DMS153 (cell line): ENCODE measurements at places on chromosomes 16 and 17.

GRCh38 chr17:71864755-71865154 lies 256.1 kb upstream of the SOX9 start:
- no peak for DNase-seq

- no peak for DNase-seq
Observed at GRCh38 chr16:31260136-31260931, 559 bp downstream of the ITGAM start.

DNA sequence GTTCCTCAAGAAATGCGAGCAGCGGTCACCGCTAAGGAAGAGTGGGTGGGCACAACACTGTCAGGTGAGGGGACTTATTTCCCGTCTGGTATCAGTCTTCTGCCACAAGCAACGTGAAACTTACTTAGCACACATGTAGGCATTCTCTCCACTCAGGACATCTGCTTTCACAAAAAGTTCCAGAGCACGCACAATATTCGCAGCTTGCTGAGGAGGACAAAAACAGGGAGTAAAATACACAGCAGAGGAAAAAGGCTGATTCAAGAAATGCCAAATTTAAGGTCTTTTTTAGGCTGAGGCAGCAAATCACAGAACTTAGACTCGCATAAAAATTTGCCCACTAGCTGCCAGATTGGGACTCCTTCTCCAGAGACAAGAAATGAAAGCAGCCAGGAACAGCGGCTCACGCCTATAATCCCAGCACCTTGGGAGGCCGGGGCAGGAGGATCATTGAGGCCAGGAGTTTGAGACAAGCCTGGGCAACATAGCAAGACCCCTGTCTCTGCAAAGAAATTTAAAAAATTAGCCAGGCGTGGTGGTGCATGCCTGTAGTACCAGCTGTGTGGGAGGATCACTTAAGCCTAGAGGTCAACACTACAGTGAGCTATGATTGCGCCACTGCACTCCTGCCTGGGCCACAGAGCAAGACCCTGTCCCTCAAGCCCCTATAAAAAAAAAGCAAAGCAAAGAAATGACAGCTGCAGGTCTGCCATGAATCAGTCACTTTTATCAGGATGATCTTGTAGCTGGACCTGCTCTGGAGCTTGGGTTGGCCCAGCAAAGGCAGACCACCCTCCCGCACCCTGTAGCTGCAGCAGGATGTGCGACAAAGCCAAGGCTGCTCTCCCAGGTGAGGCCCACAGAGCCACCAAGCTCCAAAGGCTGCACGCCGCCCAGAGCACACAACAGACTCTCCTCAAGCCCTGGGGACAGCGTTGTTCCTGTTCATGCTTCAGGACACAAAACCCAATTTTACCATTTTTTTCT lies 20.5 kb downstream of the USP36 start:
- no peak for DNase-seq

- DNase-seq: no peak
Observed at GRCh38 chr16:84111525-84111924, 5.2 kb downstream of the MBTPS1 start.

- no peak for DNase-seq
Observed at GRCh38 chr16:55376045-55376444, 52.0 kb downstream of the IRX6 start.

GRCh38 chr17:64385187-64386083 lies 5.2 kb downstream of the PECAM1 start:
- no peak for DNase-seq

DNA sequence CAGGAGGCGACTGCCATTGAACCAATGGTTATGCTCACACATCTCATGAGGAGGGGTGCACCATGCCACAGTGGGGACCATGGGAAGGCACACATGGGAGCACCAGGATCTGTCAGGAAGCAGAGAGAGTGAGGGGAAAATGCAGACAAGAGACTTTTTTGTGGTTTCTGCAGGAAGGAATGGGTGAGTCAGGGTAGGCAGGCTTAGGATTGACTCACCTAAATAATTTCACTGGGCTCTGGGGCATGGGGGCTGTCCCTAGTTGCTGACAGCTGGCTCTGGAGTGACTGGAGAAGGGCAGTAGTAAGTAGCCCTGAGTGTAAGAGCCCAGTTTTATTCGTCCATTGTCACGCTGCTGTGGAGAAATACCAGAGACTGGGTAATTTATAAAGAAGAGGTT lies 202.4 kb downstream of the AXIN2 start:
- no peak for DNase-seq

DNA sequence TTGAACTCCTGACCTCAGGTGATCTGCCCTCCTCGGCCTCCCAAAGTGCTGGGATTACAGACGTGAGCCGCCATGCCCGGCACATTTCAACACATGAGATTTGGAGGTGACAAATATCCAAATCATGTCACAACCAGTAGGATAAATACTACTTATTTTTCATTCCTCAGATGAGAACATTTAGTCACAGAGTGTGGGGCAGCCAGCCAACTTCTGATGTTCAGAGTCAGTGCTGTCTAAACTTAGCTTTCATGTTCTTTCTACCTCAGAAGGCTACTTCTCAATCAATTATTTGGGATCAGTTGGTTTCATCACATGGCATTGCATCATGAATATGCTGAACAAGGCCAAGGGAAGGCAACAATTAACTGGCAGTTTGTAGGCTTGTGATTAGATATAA lies 134.5 kb downstream of the CDH13 start:
- DNase-seq: no peak

DNA sequence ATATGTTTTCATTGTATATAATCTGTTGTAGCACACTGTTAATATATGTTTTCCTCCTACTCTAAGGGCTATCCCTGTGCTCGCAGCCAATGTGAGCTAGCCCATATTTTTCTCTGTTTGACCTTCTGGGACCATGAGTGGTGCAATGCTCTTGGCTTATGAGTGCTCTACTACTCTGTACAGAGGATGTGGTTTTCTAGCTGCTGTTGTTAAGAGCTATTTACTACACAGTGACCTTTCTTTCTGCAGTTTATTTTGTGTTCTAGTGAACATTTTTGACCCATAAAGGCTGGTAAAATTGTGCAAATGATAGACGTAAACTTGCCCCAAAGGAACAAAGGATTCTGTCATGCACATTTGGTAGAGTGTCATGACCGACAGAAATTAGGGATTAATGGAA lies 84.1 kb upstream of the CPHXL start:
- DNase-seq: no peak

GRCh38 chr17:30188211-30188939 lies 47.1 kb downstream of the SLC6A4 start:
- DNase-seq: no peak

DNA sequence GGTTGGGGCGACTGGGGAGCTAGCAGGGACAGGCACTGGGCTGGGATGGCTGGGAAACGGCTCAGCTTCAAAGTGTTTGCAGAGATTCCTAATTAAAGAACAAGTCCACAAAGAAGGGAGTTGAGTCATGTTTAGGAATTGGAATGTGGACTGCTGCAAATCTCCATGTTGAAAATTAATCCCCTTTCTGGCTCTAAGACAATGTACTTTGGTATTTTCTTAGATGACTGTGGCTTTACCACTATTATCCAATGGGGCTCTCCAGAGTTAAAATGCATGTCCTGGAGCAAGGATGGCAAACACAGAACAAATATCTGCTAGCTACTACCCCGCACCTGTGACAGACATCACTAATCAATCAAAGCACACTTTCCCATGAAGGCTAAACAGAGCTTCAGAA lies 22.2 kb upstream of the WSCD1 start:
- no peak for DNase-seq

DNA sequence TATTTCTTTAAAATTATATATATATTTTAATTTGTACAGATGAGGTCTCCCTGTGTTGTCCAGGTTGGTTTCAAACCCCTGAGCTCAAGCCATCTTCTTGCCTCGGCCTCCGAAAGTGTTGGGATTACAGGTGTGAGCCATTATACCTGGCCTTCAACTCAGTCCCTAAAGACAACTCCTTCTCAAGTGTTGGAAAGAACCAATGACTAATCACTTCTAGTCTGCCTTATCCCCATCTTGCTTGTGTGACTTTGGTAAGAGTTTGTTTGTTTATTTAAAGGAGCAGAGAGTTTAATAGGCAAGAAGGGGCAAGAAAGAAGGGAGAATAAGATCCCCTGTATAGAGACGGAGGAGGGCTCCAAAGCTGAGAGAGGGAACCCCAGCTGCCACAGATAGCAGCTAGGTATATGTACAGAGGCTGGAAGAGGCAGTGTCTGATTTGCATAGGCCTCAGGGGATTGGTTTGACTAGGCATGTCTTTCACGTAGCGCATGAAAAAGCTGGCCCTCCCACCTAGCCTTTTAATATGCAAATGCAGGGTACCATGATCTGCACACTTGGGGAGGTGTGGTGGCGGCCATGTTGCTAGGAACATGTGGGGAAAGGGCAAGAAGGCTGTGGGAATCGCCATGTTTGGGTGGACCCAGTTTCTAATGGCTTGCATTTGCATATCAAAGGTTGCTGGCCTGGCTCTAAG lies 21.5 kb downstream of the ABCC1 start:
- no peak for DNase-seq

GRCh38 chr17:42804918-42805367 lies 6.3 kb downstream of the CNTD1 start:
- peak; percentile 62 for DNase-seq

- no peak for DNase-seq
Observed at GRCh38 chr17:8667421-8667820, 36.9 kb upstream of the MYH10 start.

- no peak for DNase-seq
Observed at GRCh38 chr16:19666477-19666876, 51.5 kb downstream of the KNOP1 start.

GRCh38 chr17:80795090-80795580 lies 196.5 kb upstream of the CHMP6 start:
- no peak for DNase-seq

GRCh38 chr16:2028620-2029220 lies 2.0 kb downstream of the NHERF2 start:
- DNase-seq: no peak

- peak; percentile 4 for DNase-seq
Observed at GRCh38 chr17:7045492-7046126, 1.7 kb upstream of the SLC16A11 start.
